ENCODE measurements at places on chromosomes 7 and 10. TPM values are rescaled to one million over a fixed set of nuclear protein-coding genes. Genes with fewer than 3 reads are reported as not detected.

Gene SLC39A12
- not detected for total RNA-seq

GRCh38 chr7:144834641-144835144 lies 1.2 kb downstream of the TPK1 start:
- no peaks in the 10 kb centered on the region for H3K36me3 ChIP-seq
- H3K27ac ChIP-seq, result peak overlapping the region; percentile 45
- peak; percentile 80 for DNase-seq
- no peaks in the 10 kb centered on the region for H3K27me3 ChIP-seq
- peaks cover 17% of the 10 kb centered on the region for H3K4me1 ChIP-seq

DNA sequence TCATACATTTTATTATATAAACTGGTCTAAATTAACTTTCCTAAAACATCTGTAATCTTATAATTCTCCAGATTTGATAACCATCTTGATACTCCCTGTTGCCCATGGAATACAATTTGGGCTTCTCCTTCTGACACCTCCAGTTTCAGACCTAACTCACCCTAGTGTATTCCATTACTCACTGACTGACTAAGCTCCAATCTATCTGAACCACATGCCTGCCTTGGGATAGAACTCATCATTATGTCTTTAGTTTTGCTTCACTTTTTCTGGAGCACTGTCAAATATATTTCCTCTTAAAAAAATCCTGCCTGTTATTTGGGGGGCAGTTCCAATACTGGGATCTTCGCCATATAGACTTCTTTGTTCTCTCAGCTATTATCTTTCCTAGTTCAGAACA lies 4.9 kb upstream of the FOXP2 start:
- no peak overlapping the region for H3K4me3 ChIP-seq
- H3K27ac ChIP-seq, result no peak overlapping the region
- no peaks in the 10 kb centered on the region for H3K27me3 ChIP-seq
- no peak for DNase-seq
- H3K4me1 ChIP-seq, result no peaks in the 10 kb centered on the region

GRCh38 chr10:63515002-63515763 lies 6.0 kb upstream of the REEP3 start:
- no peak overlapping the region for H3K4me3 ChIP-seq
- H3K27ac ChIP-seq, result no peak overlapping the region

GRCh38 chr7:106367018-106367420 lies 82.2 kb upstream of the NAMPT start:
- peak; percentile 77 for DNase-seq
- H3K27ac ChIP-seq, result no peak overlapping the region
- no peaks in the 10 kb centered on the region for H3K4me1 ChIP-seq
- H3K27me3 ChIP-seq, result no peaks in the 10 kb centered on the region
- no peaks in the 10 kb centered on the region for H3K36me3 ChIP-seq

GRCh38 chr7:44257618-44258422 lies 57.0 kb downstream of the YKT6 start:
- H3K36me3 ChIP-seq, result no peaks in the 10 kb centered on the region
- no peaks in the 10 kb centered on the region for H3K27me3 ChIP-seq
- peaks cover 14% of the 10 kb centered on the region for H3K4me1 ChIP-seq
- no peak overlapping the region for H3K27ac ChIP-seq

- H3K4me1 ChIP-seq, result peaks cover 21% of the 10 kb centered on the region
- no peaks in the 10 kb centered on the region for H3K27me3 ChIP-seq
- no peak overlapping the region for H3K4me3 ChIP-seq
- peak; percentile 50 for DNase-seq
- peaks cover 47% of the 10 kb centered on the region for H3K36me3 ChIP-seq
Observed at GRCh38 chr10:27138277-27138676, 15.9 kb downstream of the YME1L1 start.

DNA sequence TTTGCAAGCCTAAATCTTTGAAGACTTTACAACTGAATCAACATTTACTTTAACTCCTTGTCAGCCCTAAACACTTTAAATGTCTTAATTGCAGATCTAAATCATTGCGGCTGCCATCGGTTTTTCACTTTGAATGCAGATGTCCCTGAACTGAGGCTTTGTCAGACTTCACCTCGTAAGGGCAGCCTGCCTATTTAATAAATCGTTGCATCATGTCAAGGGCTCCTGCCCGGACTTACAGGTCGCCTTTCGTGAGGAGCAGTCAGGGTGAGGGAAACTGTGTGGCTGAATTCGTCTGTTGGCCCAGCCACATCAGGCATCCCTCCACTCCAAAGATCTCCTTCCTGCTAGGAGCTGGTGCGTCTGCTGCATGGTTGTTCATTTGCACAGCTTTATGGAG lies 368.2 kb upstream of the NPVF start:
- H3K36me3 ChIP-seq, result no peaks in the 10 kb centered on the region
- no peak for DNase-seq
- H3K4me1 ChIP-seq, result no peaks in the 10 kb centered on the region
- H3K27ac ChIP-seq, result no peak overlapping the region
- H3K4me3 ChIP-seq, result no peak overlapping the region

GRCh38 chr7:69912141-69912540 lies 313.9 kb downstream of the AUTS2 start:
- H3K4me1 ChIP-seq, result no peaks in the 10 kb centered on the region
- no peak for DNase-seq
- H3K36me3 ChIP-seq, result no peaks in the 10 kb centered on the region
- no peaks in the 10 kb centered on the region for H3K27me3 ChIP-seq
- H3K27ac ChIP-seq, result no peak overlapping the region
- H3K4me3 ChIP-seq, result no peak overlapping the region

Gene MTPN
- total RNA-seq, result 60.5 TPM

- H3K27ac ChIP-seq, result no peak overlapping the region
- DNase-seq, result no peak
- H3K4me1 ChIP-seq, result no peaks in the 10 kb centered on the region
Observed at GRCh38 chr7:151616443-151617213, 96.9 kb upstream of the RHEB start.

GRCh38 chr10:87664276-87664701 lies 4.6 kb downstream of the PAPSS2 start:
- no peak for DNase-seq
- no peaks in the 10 kb centered on the region for H3K36me3 ChIP-seq
- H3K4me3 ChIP-seq, result no peak overlapping the region
- no peaks in the 10 kb centered on the region for H3K4me1 ChIP-seq
- H3K27me3 ChIP-seq, result no peaks in the 10 kb centered on the region

- no peaks in the 10 kb centered on the region for H3K36me3 ChIP-seq
- H3K4me3 ChIP-seq, result no peak overlapping the region
- no peaks in the 10 kb centered on the region for H3K27me3 ChIP-seq
- no peaks in the 10 kb centered on the region for H3K4me1 ChIP-seq
- no peak overlapping the region for H3K27ac ChIP-seq
- no peak for DNase-seq
Observed at GRCh38 chr7:23662124-23662983, 17.6 kb upstream of the FAM221A start.

DNA sequence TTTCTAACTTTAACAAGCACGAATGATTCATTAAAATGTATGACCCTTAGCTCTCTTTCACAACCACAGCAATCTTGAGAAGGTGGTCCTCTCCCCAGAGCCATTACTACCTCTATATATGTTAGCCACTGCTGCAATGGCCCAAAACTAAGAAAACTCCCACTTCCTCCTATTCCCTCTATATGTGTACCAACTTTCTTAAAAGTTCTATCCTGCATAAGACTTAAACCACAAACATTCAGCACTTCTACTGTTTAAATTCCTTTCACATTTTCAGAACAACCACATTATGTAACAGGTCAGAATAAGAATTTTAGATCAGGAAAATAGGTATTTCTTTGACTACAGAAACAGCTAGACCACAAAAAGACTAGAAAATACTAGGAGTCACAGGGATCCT lies 36.2 kb downstream of the WASL start:
- peaks cover 34% of the 10 kb centered on the region for H3K4me1 ChIP-seq
- no peaks in the 10 kb centered on the region for H3K27me3 ChIP-seq
- no peak overlapping the region for H3K4me3 ChIP-seq
- H3K27ac ChIP-seq, result no peak overlapping the region
- DNase-seq, result no peak

- no peak overlapping the region for H3K4me3 ChIP-seq
- H3K27ac ChIP-seq, result no peak overlapping the region
- no peaks in the 10 kb centered on the region for H3K27me3 ChIP-seq
- H3K36me3 ChIP-seq, result no peaks in the 10 kb centered on the region
Observed at GRCh38 chr7:20507157-20507556, 108.3 kb upstream of the ABCB5 start.

- no peaks in the 10 kb centered on the region for H3K4me1 ChIP-seq
- H3K27me3 ChIP-seq, result no peaks in the 10 kb centered on the region
- H3K4me3 ChIP-seq, result no peak overlapping the region
Observed at GRCh38 chr10:24415455-24416125, 206.7 kb downstream of the KIAA1217 start.

Gene POP7
- total RNA-seq, result 72.8 TPM

DNA sequence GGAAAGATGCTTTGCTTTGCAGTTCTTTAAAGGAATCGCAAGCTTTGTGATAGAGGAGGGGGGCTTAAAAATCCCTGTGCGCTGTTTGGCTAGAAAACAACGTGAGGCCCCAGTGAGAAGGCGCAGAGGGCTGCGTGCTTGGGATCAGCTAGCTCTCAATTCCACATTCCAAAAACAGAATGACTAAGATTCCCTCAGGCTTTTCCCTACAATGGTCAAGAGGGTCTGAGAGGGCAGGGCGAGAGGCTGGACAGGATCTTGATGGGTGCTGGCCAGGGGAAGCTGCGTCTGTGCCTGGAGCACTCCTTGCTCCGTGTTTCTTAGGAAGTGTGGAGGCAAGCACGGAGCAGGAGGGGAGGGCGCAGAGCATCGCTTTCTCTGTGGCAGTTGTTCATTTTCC lies 72.1 kb upstream of the INHBA start:
- H3K27me3 ChIP-seq, result no peaks in the 10 kb centered on the region
- H3K27ac ChIP-seq, result no peak overlapping the region
- no peaks in the 10 kb centered on the region for H3K4me1 ChIP-seq

DNA sequence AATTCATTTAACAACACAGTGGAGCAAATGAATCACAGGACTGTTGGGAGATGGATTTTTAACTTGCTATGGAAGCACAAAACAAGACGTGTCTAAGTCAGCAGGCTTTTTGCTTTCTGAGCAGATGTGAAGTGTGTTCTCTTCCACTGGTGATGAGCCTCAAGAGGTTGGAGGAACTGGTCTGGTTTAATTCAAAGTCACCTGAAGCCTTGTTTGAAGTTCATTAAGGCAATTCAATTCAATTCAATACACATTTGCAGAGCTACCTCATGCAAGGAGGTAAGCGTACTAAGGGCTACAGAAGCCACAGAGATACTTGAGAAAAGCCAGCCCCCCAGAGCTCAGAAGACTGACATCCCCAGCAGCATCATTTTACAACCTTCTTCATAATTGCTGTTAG lies 68.4 kb upstream of the PALS2 start:
- H3K4me3 ChIP-seq, result no peak overlapping the region
- H3K27me3 ChIP-seq, result no peaks in the 10 kb centered on the region
- H3K36me3 ChIP-seq, result no peaks in the 10 kb centered on the region

DNA sequence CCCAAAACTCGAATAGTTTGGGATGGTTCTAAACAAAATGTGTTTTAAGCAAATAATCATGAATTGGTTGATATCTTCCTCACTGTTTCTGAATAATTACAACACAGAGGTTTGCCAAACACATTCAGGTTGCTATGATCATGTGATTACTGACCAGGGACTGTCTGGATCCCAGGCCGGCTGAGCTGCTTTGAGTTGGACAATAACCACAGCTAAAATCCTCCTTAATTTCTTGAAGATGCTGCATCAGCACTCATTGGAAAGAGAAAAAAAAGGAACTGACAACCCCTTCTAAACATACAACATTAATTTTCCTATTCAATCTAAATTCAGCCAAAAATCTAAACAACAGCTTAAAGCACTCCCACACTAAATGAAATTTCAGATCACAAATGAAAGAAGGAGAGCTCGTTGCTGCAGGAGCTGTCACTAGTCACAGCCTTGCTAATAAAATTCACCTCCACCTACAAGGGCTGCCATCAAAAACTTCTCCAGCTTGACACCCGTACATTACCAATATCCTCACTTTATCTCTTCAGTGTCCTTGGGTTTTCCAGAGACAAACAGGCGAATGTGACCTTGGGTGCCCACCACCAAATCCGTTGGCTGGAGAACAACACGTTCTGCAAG lies 560.2 kb downstream of the KCNMA1 start:
- no peak overlapping the region for H3K27ac ChIP-seq
- no peaks in the 10 kb centered on the region for H3K36me3 ChIP-seq
- no peak overlapping the region for H3K4me3 ChIP-seq
- H3K4me1 ChIP-seq, result no peaks in the 10 kb centered on the region
- no peaks in the 10 kb centered on the region for H3K27me3 ChIP-seq
- DNase-seq, result no peak

DNA sequence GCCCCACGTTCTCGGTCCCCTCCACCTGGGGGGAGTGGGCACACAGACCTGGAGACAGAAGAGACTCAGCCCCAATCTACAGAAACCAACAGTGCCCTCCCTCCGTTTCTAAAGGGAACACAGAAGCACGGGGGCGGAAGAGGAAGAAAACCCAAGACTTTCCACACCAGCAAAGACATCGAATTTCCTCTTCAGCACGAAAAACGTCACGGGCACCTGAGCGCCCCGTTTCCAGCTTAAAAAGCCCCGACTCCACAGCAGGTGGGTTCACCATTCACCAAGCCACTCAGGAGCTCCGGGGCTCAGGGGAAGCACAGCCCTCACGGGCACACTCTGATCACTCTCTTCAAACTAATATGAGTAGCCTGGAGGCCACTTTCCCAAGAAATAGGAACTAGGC lies 19.6 kb downstream of the NUDT1 start:
- no peaks in the 10 kb centered on the region for H3K27me3 ChIP-seq
- H3K36me3 ChIP-seq, result no peaks in the 10 kb centered on the region
- DNase-seq, result no peak
- H3K4me3 ChIP-seq, result no peak overlapping the region

- DNase-seq, result no peak
- H3K4me1 ChIP-seq, result no peaks in the 10 kb centered on the region
- H3K4me3 ChIP-seq, result no peak overlapping the region
- no peaks in the 10 kb centered on the region for H3K36me3 ChIP-seq
- no peaks in the 10 kb centered on the region for H3K27me3 ChIP-seq
- H3K27ac ChIP-seq, result no peak overlapping the region
Observed at GRCh38 chr10:122078965-122079795, 90.2 kb downstream of the TACC2 start.

DNA sequence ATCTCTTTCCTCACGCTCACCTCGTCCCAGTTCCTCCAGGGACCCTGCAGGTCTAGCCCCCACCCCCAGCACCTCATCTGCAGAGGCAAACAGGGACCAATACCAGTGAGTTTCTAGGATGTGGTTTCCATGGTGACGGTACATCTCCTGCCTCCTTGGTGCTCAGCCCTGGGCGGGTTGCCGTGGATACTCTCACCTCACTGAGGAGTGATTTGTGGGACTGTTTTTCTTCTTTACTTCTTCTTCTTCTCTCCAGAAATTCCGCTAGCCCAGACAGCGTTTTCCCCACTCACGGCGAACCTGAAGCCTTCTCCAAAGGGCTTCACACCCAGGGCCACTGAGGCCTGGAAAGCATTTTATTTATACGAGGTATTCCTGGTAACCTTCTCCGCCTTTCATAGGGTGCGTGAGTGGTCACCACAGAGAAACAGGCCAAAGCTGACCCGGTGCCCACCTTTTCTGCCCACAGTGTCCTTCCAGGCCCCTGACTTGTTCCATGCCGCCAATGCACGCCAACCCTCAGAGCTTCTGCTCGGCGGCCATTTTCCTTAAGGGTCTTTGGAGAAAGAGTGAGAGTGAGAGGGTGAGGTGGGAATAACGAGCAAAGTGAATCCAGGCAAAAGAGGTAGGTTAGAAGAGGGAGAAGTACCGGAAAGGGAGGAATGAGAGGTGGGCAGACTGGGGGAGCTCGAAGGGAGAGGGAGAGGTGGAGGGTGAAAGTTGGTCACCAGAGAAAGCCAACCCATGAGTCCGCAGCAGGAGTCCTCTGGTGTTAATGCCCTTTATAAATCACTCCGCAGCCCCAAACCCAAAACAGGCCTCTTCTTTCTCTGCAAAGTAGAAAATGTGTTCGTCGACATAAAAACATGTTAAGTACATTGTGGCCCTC lies 15.5 kb downstream of the FAM241B start:
- H3K36me3 ChIP-seq, result no peaks in the 10 kb centered on the region
- H3K4me3 ChIP-seq, result no peak overlapping the region
- H3K4me1 ChIP-seq, result no peaks in the 10 kb centered on the region
- no peak overlapping the region for H3K27ac ChIP-seq
- DNase-seq, result no peak

Gene TRA2A
- 34.5 TPM for total RNA-seq
